Activated CD4-positive, alpha-beta T cell treated with anti-CD3 and anti-CD28 coated beads, Interleukin-2, Interleukin-6, amounts not matched to agents 100 ng/mL and 50 ng/mL, durations not matched to agents 16 hours and 8 hours (primary cell): ENCODE measurements at places on chromosomes 2 and 18.

DNA sequence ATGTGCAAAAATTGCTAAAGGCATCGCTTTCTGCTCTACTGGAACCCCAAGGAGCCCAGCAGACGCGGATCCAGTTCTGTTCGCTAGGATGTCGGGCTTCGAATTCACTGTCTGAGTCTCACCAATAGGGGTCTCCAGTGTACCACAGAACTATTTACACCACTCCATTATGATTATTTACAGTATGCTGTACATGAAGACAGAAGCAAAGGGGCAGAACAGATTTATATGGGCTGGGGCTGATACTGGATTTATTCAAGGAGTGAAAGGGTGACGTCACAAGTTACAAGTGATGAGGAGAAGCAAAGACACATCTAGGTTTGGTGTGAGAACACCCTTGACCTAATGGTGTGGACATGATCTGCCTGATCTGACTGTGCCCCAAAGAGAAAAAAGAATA, 185.3 kb upstream of the ATP5MC3 start:
- DNase-seq = peak; percentile 57

DNA sequence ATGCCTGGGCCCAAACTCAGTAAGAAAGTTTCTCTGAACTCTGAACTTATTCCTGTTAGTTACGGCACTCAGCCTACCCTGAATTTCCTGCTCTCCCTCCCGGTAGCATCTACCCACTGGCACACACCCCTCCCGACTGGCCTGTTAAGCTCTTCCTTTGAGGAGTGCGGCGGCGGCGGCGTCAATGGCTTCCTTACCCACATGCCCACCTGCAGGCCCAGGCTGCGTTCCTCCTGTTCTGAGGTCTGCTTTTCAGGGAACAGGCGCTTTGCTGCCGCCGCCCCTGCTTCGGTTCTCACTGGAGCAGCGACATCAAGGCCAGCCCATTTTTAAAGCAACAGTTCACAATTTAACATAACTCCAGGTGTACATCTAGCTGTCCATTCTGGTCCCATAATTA, 432.4 kb downstream of the DCDC2C start:
- no peak for DNase-seq

DNA sequence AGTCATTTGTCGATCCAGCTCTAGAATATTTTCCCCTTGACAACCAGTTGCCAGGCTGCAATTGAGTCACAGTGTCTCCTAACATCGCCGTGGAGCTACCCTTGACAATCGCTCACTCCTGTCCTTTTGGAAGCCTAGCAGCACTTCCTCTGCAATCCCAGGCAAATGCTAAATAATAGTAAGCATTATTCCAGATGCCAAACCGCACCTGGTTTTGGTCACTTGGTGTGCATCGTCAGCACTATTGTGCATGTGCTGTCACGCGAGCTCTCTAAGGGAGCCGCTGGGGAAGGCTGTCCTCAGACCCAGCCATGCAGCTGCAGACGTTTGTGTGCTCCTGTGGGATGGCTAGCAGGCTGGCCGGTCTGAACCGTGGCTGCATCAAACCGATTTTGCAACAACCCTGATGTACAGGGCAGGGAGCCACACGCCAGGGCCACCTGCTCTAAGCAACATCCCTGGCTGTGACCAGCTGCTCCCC, 549.5 kb upstream of the ID2 start:
- no peak for DNase-seq

DNA sequence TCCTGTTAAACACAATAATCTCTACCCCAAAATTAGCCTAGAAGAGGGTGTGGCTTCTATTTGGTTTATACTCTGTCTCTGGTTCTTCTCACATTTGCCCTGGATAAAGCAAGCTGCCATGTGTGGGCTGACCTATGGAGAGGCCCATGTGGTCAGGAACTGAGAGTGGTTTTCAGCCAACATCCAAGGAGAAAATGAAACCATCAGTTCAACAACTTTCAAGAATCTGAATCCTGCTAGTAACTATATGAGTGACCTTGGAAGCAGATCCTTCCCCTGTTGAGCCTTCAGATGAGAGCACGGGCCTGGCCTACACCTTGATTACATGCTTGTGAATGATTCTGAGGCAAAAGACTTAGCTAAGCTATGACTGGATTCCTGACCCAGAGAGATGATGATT, 11.5 kb upstream of the TRIB2 start:
- DNase-seq = no peak

DNA sequence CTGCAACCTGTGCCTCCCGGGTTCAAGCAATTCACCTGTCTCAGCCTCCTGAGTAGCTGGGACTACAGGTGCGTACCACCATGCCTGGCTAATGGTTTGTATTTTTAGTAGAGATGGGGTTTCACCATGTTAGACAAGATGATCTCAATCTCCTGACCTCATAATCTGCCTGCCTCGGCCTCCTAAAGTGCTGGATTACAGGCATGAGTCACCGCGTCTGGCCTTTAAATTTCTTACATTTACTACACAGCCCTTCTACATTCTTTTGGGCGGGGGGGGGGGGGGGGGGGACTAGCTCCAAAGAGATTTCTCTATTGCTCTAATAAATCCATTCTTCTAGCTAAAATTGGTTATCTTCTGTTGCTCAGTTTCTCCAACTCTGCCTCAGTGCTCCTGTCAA, 964.9 kb upstream of the ACVR2A start:
- no peak for DNase-seq

DNA sequence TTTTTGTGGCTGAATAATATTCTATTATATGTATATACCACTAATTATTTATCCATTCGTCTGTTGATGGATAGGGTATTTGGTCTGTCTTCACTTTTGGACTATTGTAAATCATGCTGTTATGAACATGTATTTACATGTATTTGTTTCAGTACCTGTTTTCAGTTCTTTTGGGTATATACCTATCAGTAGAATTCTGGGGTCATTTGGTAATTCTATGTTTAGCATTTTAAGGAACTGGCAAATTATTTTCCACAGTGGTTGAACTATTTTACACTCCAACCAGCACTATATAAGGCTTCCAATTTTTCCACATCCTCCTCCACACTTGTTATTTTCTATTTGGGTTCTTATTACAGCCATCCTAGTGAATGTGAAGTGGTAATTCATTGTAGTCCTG, 12.4 kb upstream of the TANK start:
- DNase-seq = no peak

GRCh38 chr18:7737550-7737949, 170.4 kb downstream of the PTPRM start:
- DNase-seq = no peak

DNA sequence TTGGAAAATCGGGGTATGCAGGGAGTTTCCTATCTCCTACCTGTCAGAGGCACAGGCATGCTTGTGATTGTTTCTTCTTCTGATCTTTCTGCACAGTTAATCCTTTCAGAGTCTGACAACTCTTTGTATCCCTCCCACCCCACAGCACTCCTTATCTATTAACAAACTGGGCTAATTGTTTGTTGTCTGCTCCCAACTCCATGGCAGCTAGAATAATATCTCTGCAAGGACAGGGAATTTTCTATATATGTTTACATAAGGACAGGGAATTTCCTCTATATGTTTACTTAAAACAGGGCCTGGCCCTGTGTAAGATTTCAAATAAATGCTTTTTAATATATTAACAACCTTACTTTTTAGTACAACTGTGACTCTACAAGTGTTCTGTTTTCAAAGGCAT, 36.0 kb upstream of the VRK2 start:
- DNase-seq = no peak

GRCh38 chr18:58223717-58224424, 179.8 kb downstream of the NEDD4L start:
- DNase-seq = no peak

- no peak for DNase-seq
These were observed 71.4 kb downstream of the NXPH2 start for GRCh38 chr2:138708682-138709241.

- no peak for DNase-seq
These were observed 141.2 kb upstream of the TACR1 start for GRCh38 chr2:75340560-75340959.

DNA sequence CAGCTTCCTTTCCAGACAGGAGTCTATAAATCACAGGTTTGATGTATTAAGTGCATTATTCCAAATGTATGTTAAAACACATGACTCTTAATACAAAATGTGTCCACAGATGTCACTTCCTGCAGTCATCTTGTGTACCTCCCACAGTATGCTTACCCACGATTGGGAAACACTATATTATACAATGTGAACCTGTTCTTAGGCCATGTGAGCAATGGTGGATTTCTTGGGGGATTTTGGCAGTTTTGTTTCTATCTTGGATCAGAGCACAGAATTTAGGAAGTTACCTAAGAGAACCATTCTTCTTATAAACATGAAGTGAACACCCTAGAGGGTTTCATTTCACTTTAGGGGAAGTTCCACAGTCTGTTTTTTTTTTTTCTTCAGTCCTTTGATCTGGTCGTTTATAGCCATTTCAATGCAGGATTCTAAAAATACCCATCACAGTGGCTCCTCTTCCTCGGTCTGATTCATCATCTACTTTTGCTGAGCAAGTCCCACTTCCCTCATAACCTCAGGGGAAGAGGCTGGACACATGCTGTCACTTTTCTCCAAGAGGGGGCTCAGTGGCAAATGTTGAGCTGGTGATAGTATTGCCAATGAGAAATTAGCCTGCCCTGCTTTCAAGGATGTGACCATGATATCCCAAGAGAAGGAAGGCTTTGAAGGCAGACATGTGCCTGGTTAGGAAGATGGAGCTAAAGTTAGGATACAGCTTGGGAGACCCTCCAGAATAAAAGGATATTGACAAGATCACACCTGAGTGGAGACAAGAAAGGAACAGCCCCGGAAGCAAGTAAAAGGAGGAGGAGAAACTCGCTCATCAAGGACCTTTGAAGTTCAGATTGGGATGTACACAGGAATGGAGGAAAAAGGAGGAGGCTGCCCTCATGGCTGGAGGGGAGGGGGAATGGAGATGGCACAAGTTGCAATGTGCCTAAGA, 22.6 kb downstream of the PLEK start:
- peak; percentile 64 for DNase-seq

- peak; percentile 19 for DNase-seq
These were observed 93.6 kb downstream of the SH3BP4 start for GRCh38 chr2:235045336-235045972.
